ENCODE measurements at places on chromosomes 5 and 9.

DNA sequence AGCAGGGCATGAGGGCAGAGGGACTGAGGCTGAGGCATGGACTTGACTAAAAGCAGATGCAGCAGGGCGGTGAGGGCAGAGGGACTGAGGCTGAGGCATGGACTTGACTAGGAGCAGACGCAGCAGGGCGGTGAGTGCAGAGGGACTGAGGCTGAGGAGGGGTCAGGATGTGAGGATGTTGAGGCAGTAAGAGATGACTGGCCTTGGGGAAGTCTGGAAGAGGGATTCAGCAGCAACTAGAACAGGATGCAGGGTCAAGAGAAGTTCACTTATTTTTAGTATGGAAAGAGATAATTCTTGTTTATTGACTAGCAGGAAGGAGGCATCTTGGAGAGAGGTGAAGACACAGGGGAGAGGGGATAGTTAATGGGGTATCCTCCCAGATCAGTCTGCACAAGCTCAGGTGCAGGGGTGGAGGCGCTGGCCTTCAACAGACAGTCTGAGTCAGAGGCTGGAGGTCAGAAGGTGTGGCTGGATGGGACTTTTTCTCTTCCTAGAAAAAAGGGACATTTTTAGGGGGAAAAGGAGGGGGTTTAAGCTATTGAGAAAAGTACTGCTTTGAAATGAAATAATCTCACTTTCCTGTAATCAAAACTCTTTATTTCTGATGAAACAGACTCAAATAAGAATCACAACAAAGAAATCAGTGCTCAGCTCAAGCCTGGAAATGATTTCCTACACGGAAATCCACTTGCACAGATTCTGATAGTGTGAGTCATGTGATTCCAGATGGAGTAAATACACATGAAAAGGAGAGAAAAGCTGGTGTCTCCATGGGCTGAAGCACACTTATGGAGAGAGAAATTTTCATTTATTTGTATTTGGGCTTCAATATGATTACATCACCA lies 130.9 kb downstream of the PALM2AKAP2 start:
- no peak for DNase-seq

DNA sequence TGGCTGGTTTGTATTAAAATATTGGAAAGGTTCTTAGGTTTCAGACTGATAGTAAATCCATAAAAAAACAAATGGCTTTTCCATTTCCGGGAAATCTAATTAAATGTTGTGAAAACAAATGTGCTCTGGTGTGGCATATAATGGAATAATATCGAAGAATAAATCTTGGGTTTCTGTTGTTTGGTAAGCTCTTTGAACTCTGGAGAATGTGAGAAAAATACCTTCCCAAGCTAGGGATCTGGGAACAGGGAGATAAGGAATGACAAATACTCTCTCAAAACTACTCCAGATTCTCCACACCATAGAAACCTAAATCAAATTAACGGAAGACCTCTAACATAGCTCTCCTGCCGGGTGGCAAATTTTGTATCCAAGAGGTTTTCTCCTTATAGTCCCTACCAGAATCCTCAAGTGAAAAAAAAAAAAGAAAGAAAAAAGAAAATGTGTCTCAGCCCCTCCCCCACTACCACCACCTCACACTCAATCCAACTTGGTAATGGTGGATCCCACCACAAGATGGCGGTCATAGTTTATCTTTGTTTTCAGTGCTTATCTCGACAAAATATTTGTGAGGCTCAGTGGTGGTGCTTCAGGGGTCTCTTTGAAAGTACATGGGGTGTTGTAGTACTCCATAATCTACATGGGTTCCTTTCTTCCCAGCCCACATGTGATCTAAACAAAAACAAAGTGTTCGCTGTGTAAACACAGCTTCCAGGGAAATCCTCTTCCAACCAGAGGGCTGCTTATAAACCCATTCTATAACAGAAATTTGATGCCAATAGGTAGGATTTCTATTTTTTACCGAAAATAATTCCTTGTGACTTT lies 54.5 kb upstream of the FST start:
- DNase-seq = peak; percentile 67

GRCh38 chr9:131635285-131635684 lies 90.0 kb downstream of the PRRT1B start:
- peak; percentile 83 for DNase-seq

- DNase-seq = peak; percentile 52
These were observed 142.5 kb upstream of the RETREG1 start for GRCh38 chr5:16759147-16759773.

- no peak for DNase-seq
These were observed 34.1 kb upstream of the PCA3 start for GRCh38 chr9:76729980-76730737.

GRCh38 chr5:64769855-64770254 lies 1.1 kb downstream of the CWC27 start:
- DNase-seq = no peak

- DNase-seq = no peak
These were observed 45.0 kb downstream of the TRIM36 start for GRCh38 chr5:115124741-115125140.

DNA sequence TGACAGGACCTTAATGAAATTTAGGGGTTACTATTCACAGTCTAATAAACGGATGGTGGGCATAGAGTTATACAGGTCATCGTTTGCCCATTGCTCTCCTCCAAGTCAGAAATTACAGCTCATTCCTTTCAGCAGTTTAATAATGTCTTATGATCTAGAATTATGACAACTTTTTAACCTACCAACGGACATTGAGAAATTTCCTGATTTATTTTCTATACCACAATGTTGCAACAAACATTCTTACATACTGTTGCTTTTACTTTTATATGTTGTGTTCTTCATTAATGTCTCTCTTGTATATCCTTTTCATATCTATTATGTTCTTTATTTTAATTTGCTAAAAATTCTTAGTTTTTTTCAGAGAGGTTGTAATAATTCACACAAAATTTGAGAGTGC lies 152.8 kb upstream of the PRLR start:
- no peak for DNase-seq

GRCh38 chr5:119583684-119584083 lies 45.7 kb upstream of the FAM170A start:
- DNase-seq = no peak

GRCh38 chr9:108119530-108120113 lies 630.1 kb upstream of the KLF4 start:
- peak; percentile 37 for DNase-seq

DNA sequence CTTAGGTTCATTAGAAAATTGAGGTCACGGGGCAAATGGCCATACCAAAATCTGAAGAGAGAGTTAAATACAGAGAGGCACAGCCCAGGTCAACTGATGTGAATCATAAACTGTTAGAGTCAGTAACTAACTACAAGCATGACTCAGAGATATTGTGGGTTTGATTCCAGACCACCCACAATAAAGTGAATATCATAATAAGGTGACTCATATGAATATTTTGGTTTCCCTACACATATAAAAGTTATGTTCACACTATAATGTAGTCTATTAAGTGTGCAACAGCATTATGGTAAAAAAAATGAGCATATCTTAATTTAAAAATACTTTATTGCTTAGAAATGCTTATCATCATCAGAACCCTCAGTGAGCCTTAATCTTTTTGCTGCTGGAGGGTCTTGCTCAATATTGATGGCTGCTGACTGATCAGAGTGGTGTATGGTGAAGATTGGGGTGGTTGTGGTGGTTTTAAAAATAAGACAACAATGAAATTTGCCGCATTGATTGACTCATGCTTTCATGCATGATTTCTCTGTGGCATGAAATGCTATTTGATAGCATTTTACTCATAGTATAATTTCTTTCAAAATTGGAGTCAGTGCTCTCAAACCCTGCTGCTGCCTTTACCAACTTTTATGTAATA lies 53.1 kb upstream of the EDIL3 start:
- DNase-seq = peak; percentile 44

DNA sequence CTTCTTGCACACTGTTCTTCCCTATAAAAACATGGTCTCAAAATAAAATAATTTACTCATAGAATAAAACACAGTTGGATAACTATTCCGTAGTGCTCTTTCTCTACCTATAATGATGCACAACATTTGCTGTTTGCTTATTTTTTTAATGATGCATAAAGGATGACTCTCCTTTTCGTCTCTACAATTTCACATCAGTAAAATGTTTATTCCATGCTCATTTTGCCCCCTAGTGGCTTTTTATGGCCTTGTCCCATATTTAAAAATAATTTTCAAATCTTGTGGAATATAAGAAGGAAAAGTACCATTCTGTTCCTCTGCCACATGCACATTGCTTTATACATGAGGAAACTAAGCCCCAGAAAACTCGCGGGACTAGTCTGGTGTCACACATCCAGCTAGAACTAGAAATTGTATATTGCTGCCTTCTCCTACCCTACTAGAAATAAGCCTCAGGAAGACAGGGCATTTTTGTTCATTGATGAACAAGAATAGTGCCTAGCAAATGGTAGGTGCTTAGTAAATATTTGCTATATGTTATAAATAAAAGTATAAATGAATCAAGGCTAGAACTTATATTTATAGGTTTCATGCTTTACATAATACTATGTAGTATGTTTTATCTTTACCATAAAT lies 12.7 kb downstream of the KCTD16 start:
- DNase-seq = peak; percentile 74

- DNase-seq = no peak
These were observed 117.6 kb downstream of the CHSY3 start for GRCh38 chr5:130021876-130022275.

GRCh38 chr5:151014680-151015343 lies 5.6 kb upstream of the GPX3 start:
- no peak for DNase-seq

DNA sequence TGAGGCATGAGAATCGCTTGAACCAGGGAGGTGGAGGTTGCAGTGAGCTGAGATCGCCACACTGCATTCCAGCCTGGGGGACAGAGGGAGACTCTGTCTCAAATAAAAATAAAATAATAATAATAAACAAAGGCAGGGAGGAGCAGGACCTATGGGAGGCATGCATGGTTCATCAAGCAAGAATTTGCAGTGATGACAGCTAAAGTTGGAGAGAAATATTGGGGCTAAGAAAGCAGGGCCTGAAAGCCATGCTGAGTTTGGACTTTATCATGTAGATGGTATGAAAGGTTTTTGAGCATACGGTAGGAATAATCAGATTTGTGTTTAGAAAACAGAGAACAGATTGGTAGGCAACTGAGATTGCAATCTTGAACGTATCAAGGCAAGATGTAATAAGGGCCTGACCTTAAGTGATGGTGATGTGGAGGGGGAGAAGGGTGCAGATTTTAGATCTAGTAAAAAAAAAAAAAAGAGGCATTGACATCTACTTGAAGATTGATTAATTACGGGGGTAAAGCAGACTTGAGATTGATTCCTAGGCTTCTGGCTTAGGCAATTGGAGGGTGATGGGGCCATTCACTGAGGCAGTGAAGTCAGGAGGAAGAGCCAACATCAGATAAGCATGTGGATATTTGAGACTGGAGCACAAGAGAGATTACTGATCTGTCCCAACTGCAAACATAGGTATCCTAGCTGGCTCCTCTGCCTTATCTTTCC lies 50.7 kb downstream of the CFAP95 start:
- no peak for DNase-seq

Data from hematopoietic multipotent progenitor cell treated with erythropoietin and hydrocortisone succinate and interleukin-3 and kit ligand, for 6 days (in vitro differentiated cells).